Fibroblast of skin of abdomen (primary cell): ENCODE measurements at places on chromosomes 6 and 20.

DNA sequence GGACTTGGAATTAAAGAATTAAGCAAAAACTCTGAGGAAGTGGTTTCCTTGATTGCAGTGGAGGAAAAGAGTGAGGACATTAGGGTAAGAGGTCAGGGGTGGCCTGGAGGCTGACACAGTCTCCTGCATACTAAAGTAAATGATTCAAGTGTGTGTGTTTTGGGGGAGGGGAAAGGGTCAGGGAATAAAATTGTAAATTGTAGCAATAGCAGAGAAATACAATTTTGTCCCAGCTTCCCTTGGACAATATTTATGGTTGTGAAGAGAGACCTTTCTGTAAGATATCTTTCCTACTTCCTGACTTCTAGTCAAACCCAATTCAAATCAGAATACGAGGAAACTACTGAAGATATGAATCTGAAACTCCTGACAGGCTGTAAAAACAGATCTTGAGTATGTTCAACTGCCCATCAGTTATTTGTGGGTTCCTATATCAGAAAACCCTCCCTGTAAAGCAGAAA is 143.4 kb upstream of the HMGN3 start:
- DNase-seq = no peak

- DNase-seq = peak; percentile 80
These were observed 6.4 kb upstream of the TAF8 start for GRCh38 chr6:42043787-42044475.

DNA sequence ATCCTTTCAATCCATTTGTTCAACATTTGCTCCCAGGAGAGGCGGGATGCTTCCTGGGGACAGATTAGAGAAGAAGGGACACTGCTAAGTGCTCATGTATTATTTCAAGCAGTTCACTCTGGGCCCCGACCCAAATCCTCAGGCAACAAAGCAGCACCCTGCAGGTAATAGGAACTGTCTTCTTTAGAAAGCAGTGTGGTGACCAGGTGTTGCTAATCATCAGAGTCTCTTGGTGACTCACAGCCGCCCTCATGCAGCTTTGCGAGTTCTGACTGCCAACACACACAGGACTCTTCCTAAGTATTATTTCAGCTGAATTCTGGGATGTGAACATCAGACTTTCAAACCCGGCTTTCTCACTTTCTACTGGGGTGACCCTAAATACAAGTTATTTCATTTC is 356.4 kb downstream of the PRKN start:
- DNase-seq = no peak

- peak; percentile 65 for DNase-seq
These were observed 32.1 kb downstream of the SNAI1 start for GRCh38 chr20:50014570-50015562.

DNA sequence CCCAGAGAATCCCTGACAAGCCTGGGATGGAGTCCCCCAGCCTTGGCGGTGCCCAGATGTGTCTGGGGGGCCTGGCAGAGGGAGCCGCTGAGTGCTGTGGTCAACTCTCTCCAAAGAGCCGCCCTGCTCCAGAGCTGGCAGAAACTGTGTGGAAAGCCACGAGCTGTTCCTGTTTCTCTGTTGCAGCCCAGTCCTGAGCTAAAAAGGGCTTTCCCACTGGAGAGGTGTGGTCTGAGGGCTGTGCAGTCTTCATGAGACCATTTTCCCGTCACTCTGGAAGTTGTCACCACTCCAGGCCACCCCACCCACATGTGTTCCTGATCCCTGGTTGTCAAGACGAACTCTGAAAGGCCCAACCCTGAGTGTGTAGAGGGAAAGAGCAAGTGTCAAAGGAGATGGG is 99.7 kb upstream of the KCNK16 start:
- DNase-seq = no peak

DNA sequence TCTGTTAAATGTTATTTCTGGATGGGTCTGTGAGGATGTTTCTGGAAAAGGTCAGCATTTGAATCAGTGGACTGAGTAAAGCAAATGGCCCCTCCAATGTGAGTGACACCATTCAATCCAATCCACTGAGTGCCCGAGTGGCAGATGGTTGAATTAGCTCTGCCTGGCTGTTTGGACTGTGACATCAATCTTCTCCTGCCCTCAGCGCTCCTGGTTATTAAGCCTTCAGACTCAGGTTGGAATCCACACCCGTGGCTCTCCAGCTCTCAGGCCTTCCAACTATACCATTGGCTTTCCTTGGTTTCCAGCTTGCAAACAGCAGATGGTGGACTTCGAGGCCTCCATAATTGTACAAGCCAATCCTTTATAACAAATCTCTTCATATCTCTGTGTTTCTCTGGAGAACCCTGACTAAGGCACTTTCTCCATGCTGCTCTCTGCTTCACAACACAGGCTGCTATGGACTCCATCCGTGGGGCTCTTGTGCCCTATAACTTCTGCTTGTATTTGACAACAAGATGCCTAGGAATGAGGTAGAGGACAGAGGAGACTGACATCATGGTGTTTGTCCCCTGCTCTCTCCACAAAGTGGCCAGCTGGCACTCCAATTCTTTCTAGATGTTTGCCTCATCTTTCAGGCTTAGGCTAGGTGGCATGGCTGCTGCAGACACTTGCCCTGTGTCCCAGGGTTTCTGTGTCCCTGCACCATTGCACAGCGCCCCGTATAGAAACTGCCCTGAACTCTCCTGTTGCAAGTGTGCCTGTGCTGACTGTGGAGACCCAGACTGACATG is 4.8 kb upstream of the CSTL1 start:
- no peak for DNase-seq

DNA sequence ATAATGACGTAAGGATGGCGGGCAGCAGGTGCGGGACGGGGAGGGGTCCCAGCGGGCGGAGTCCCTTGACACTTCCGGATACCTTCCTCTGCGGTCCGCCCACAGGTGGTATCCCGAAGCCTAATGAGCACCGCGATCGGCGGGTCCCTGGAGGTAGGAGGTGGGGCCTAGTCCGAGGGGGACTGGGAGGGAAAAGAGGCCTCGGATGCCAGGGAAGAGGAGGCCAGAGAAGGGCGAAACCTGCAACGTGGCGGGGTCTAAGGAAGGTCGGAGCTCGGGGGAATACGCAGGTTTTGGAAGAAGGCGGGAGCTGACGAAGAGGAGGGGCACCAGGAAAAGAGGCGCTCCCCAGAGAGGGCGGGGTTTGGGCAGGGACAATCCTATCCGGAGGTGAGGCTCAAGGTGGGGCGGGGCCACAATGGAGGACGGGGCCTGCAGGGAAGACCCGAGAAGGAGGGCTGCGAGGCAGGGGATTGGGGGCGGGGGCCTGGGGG is 3.7 kb downstream of the PRSS16 start:
- DNase-seq = peak; percentile 30

GRCh38 chr6:127686084-127686483 is 109.1 kb downstream of the C6orf58 start:
- DNase-seq = peak; percentile 3

- DNase-seq = no peak
These were observed 44.1 kb upstream of the EDN1 start for GRCh38 chr6:12245763-12246718.

GRCh38 chr20:45311589-45312211 is 3.6 kb upstream of the MATN4 start:
- DNase-seq = peak; percentile 30

DNA sequence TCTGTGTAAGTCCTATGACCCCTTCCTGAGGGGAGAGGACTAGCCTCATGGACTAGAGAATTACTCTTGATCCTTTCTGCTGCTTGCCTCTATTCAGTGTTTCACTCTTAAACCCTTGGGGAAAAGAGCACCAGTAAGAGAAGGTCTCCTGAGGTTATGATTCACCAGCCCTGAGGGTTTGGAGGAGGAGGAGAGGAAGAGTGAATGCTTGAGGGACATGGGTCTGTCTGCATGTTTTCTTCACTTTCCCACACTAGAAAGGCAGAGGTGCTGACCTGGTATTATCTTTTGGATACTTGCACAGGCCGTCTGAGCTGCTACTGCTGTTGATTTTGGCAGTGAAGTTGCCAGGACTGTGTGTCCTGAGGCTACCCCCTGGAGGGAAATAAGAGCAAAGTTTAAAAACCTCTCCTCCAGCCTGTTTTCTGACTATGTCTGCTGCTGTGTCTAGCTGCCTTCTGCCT is 78.3 kb downstream of the CD109 start:
- DNase-seq = peak; percentile 77

GRCh38 chr6:140462453-140463311 is 1088.2 kb upstream of the CITED2 start:
- peak; percentile 58 for DNase-seq
